NCI-H2029 (cell line): ENCODE measurements at places on chromosomes 3 and 15.

DNA sequence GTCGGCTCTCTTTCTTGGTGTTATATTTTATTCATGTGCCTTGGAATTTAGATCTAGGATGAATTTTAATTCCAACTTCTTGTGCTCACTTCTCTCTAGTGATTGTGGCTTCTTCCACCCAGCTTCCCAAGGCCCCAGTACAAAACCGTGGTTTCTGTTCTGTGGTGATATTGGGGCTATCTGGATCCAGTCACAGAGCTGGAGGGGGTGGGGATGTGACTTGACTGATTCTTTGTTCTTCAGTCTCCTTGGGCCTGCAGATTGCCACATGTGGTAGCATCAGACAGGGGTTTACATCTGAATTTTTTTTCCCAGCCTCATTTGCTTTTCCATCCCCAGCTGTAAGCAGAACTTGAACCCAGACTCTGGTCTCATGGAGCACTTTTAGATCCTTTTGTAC lies 98.5 kb upstream of the ADAMTSL3 start:
- DNase-seq, result no peak

DNA sequence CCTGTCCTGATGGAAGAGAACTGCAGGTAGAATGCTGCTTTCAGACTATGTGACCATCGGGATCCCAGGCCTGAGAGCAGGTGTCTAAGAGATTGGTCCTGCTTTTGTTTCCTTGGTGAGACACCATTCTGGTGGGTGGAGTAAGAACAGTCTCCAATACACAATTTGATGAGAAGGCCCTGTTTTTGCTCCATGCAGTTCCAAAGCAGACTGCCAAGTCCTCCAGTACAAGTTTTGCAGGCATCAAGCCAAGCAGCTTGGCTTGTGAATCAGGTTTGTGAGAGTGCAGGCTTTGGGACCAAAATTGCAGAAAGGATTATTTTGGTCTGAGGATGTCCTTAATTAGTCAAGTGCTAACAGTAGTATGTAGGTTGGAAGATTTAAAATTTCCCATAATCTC lies 381.6 kb downstream of the FOXP1 start:
- DNase-seq, result no peak

DNA sequence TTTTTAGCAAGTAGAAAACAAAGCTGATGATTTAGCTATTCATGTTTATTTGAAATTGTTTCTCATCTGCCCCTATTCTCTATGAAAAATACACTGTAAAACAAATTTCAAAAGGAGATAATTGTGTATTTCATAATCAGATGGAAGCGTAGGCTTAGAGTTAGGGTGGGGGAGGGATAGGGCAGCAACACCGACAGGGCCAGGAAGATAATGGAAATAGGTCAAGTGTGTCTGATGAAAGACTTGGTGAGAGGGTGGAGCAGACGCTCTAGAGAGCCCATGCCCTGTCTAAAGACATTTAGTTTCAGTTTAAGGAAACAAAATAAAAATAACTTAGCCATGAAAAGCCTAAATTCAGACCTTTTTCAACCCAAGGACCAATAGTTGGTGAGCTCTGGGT lies 51.6 kb upstream of the ARL6 start:
- peak; percentile 12 for DNase-seq

GRCh38 chr3:191637611-191638010 lies 176.6 kb downstream of the PYDC2 start:
- DNase-seq, result no peak

DNA sequence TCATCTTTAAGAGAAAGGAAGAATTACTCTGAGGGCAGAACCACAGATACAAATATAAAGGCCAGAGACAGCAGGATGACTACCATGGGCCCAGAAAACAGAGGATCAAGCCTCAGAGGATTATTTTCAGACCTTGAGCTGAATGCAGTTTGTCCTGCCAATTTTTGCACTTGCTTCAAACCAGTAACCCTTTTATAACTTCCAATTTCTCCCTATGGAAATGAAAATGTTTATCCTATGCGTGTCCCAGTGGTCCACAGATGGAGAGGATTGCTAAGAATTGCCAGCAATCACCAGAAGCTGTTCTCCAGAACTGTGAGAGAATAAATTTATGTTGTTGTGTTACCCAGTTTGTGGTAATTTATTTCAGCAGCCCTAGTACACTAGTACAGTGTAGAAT lies 26.4 kb upstream of the MME start:
- no peak for DNase-seq

DNA sequence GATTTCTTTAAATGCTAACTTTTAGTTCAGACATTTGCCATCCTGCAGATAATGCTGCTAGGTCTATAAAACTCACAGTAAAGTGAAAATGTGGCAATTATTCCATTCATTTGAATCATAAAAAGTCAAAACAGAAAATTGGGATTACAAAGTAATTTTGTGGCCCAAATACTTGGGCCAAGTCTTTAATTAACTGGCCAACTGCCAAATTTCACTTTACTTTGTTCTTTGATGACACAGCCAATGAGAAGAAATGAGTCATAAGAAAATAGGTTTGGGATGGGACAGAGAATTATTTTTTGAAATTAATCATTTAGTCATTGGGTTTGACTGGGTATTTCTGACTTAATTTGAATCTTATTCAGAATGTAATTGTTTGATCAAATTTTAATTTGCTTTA lies 89.8 kb upstream of the SLC2A2 start:
- DNase-seq, result no peak

DNA sequence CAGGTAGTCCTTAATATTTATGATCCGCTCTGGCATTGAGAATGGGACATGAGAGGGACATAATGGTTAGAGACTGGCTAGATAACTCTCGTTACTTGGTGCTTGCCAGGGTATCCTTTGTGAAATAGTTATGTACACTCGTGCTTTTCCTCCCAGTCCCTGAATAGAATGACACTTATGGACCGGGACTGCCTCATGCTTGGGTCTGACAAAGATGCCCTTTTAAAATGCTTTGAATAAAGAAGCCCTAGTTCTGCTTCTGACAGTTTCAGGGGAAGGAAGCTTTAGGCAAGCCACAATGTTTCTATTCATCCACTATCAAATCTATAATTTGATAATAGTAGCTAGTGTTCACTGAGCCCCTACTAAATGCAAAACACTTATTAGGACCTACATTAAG lies 29.4 kb downstream of the POLR2M start:
- no peak for DNase-seq

- DNase-seq, result no peak
These were observed 5.2 kb downstream of the IQCH start for GRCh38 chr15:67259806-67260205.

GRCh38 chr3:23712656-23713559 lies 92.8 kb upstream of the UBE2E1 start:
- peak; percentile 39 for DNase-seq

DNA sequence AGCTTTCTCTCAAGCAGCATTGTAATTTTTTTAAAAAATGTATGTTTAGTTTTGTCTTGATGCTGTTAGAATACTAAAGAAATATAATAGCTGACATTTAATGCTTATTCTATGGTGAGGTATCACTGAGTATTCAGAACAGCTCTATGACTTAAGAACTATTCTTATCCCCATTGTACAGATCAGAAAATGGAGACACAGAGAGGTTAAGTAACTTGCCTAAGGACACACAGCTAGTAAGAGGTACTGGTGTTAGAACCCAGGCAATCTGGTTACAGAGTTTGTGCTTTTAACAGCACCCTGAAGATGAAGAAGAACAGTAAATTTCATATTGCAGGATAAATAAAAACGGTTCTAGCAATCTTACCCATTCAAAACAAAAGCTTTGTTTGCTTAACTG lies 15.5 kb downstream of the PLA2G4D start:
- no peak for DNase-seq

- no peak for DNase-seq
These were observed 12.2 kb downstream of the XIRP1 start for GRCh38 chr3:39180183-39180545.
